Activated T-helper 1 cell treated with anti-CD3 and anti-CD28 coated beads, Interleukin-2, amount 50 U/mL, for 16 hours (primary cell): ENCODE measurements at places on chromosomes 6 and 20.

GRCh38 chr6:130982941-130983456 lies 80.0 kb downstream of the EPB41L2 start:
- no peak for DNase-seq

DNA sequence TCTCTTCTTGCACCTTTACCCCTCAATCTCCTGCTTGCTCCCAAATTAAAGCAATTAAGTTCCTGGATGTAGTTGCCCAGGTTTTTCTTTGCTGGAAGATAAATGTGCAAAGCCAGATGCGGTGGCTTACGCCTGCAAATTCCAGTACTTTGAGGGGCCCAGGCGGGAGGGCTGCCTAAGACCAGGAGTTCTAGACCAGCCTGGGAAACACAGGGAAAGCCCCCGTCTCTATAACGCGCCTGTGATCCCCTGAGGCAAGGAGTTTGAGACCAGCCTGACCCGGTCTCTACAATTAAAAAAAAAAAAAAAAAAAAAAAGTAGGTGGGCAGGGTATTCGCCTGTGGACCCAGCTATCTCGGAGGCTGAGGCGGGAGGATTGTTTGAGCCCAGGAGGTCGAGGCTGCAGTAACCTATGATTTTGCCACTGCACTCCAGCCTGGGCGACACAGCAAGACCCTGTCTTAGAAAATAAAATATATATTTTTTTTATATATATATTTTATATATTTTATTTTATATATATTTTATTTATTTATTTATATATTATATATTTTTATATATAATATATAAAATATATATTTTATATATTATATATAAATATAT lies 461 bp upstream of the DCDC2 start:
- DNase-seq = no peak

- DNase-seq = no peak
Observed at GRCh38 chr20:53866794-53867740, 203.3 kb downstream of the BCAS1 start.

DNA sequence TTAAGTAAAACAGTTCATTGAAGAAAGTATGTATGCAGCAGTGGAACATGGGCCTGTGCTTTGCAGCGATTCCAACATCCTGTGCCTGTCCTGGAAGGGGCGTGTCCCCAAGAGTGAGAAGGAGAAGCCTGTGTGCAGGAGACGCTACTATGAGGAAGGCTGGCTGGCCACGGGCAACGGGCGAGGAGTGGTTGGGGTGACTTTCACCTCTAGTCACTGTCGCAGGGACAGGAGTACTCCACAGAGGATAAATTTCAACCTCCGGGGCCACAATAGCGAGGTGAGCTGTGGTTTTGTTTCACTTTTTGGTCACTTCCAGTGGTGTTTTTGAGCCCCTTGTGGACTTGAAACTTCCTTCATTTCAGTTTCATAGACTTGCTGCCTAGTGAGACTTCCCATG lies 1.7 kb downstream of the TULP4 start:
- DNase-seq = no peak

- DNase-seq = no peak
Observed at GRCh38 chr6:111741177-111741952, 131.9 kb downstream of the FYN start.

GRCh38 chr6:35945650-35946025 lies 24.7 kb upstream of the SRPK1 start:
- DNase-seq = no peak

DNA sequence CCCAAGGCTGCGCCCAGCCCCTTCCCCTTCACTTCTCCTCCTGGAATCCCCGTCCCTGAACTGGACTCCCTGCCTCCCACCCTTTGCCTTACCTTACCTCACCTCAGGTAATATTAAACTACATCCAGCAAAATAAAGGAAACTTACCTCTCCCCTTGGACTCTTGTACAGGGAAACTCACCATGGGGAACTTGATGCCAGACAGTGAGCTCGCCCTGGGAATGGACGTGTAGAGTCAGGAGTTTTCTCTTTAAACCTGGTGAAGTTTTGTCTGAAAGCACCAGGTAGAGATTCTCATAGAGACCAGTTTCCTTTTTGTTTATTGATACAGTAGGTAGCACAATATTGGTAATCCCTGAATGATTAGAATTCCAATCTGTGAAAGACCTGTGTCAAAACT lies 544 bp upstream of the HLA-C start:
- no peak for DNase-seq

DNA sequence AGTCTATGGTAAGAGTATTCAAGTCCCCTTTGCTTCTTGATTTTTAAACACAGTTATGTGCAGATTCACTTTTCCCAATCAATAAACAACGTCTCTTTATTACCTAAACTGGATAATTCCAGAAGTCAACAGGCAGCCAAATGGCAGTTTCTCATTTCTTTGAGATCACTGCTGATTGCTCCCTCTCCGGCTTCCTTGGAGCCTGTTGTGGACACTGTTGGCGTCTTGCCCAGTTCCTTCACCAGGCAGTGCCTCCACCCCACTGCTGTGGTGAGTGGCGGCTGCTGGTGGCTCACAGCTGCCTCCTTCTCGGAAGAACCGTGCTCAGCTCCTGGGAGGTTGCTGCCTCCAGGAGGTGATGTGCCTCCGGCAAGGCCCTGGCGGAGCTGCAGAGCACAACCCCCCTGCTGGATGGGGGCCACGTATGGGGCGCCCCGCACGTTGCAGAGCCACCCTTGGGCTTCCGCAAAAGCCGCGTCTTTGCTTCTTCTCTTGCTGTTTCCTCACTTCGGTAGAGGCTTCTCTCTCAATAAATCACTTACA lies 105.1 kb upstream of the CNKSR3 start:
- no peak for DNase-seq

- DNase-seq = no peak
Observed at GRCh38 chr6:56364827-56365339, 117.5 kb upstream of the COL21A1 start.

- DNase-seq = no peak
Observed at GRCh38 chr6:36422714-36423100, 19.9 kb downstream of the PXT1 start.

- no peak for DNase-seq
Observed at GRCh38 chr6:97703661-97704060, 420.6 kb upstream of the MMS22L start.
